Activated T-helper 1 cell treated with Interleukin-2 at 50 U/mL for 16 hours (primary cell): ENCODE measurements at places on chromosomes 6 and 20.

GRCh38 chr6:157800420-157801237 is 22.4 kb upstream of the SNX9 start:
- DNase-seq: no peak

GRCh38 chr6:56765494-56765893 is 122.8 kb upstream of the DST start:
- DNase-seq: no peak

DNA sequence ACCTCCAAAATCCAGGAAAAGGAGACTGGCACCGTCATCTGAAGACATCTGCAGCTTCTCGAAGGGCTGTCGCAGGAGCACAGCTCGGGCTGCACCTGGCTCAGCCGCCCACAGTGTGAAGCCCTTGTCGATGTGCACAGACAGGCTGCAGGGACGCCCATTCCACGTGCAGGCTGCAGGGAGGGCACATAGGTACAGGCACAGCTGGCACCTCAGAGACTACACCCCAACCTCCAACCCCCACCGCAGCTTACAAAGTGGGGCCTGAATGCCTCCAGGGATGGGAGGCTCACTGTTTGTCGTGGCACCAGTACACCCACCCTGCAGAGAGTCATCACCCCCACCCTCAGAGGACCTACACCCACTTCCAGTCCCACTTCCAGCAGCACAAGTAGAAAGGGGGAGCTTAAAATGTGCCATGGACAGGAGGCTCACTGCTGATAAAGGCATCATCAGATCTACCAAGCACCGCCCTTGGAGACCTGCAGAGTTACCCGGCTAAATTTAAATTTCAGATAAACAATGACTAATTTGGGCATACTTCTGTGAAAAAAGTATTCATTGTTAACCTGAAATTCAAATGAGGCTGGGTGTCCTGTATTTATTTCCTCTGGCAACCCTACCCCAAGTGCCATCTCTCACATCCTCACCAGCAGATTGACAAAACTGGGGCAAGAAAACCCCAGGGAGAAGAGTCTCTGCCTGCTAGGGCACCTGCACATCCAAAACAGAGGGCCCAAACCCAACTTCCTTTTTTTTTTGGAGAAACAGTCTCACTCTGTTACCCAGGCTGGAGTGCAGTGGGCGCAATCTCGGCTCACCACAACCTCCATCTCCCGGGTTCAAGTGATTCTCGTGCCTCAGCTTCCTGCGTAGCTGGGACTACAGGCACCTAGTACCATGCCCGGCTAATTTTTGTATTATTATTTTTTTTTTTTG is 7.7 kb upstream of the CDK5RAP1 start:
- no peak for DNase-seq

- no peak for DNase-seq
Measured at GRCh38 chr20:57620274-57620990, at the start of gene ZBP1. ZBP1 (minus strand) TSS chr20:57620426; CDS start chr20:57620295, 131 bp downstream.

- no peak for DNase-seq
Measured at GRCh38 chr20:58524814-58525213, 9.6 kb upstream of the APCDD1L start.

- DNase-seq: no peak
Measured at GRCh38 chr6:135025775-135026174, 28.8 kb downstream of the HBS1L start.

DNA sequence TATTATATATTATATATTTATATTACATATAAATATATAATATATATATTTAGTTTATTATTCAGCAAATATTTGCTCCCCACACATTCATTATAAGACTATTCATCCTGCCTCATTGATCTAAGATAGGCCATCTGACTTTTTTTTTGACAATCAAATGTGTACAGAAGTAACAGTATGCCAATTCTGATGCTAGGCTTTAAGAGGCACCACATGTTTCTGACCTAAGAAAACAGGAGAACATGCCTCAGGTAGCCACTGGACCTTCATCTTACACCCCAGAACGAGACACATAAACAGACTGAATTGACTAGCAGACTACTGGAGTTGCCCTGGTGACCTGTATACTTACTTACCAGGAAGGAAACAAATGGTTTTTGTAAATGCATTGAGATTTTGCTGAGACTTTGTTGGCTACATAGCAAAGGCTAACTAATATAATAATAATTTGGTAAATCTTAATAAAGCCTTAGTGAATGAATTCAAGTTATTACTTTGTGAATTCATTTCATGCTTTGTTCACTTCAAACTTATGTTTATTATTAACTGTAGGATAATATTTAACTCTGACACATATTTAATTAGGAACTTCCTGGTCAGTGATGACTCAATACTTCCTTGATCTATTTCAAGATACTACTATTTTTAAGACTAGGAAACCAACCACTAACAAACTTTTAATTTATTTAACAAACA is 13.4 kb upstream of the MYO6 start:
- no peak for DNase-seq

- DNase-seq: no peak
Measured at GRCh38 chr6:79001415-79001814, 76.6 kb downstream of the PHIP start.

GRCh38 chr20:56653211-56653610 is 24.1 kb downstream of the TFAP2C start:
- no peak for DNase-seq

GRCh38 chr20:9399322-9399721 is 115.1 kb upstream of the LAMP5 start:
- DNase-seq: no peak

GRCh38 chr6:20800229-20800628 is 266.0 kb downstream of the CDKAL1 start:
- no peak for DNase-seq

DNA sequence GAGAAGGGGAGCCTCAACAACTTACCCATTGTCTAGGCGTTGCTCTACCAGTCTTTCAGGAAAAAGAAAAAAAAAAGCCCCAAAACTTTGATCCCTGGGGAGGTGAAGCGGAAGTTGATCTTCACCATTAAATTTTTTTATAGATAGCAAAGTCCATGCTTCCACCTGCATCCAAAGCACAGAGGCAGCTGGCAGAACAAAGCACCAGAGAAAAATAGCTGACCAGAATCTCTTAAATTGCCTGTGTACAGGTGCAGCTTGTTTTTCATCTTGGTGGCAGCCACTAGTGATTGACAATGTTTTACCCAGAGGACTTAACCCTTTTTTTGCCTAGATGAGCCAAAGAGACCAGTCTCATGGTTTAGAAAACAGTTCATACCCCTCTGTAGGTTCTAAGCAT is 86.0 kb downstream of the MYB start:
- DNase-seq: no peak

- no peak for DNase-seq
Measured at GRCh38 chr6:96007663-96008062, 8.1 kb upstream of the FUT9 start.

- no peak for DNase-seq
Measured at GRCh38 chr6:112464901-112465665, 118.0 kb downstream of the RFPL4B start.

DNA sequence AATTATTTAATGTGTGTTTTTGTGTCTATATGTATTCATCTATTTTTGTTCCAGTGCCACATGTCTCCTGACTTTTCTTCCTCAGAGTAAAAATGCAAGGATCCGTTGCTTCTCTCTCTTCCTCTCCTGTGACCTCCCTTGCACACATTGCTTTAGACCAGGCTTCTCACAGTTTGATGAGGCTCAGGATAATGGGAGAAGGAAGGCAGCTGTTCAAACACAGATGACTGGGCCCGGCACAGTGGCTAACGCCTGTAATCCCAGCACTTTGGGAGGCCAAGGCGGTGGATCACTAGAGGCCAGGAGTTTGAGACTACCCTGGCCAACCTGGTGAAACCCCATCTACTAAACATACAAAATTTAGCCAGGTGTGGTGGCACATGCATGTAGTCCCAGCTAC is 241.9 kb downstream of the SAMD5 start:
- DNase-seq: no peak

DNA sequence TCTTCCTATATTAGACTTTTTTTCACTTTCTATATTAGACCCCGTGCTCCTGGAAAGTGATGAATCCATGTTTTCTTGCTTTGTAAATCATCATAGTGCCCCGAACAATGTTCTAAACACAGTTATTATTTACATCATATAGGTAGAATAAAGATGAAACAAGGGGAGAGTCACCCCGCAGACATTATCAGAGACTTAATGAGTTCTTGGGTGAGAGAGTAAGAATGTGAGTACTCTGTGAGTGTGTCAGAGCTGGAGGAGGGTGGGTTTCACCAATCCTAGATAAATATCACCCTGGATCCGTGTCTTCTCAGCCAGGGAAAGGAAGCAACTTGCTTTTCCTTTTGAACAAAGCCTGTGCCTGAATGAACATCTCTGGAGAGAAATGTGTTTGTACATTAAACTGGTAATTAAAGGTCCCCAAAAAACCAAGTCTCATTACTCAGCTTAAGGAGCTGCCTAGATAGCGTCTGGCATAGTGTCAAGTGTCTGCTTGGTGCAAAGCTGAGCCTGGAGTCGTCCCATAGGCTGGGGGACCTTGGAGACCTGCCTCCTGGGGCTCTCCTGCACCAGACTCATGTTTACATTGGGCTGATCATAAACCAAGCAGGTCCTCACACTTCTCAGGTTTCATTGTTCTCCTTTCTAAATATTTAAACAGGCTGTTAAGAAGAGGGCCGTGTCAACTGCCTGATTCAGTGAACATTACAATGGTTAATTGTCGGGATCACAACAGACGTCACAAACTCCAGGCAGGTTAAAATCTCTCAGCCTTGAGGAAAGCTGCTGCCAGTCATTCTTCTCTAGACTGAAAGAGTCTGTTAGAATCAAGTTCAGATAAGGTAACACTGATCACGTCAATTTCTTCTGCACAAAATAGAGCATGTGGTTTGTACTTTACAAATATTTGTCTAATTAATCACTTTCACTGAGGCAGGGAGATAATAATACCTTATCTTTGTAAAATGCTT is 179.7 kb upstream of the MYLIP start:
- DNase-seq: no peak

GRCh38 chr6:6683969-6684833 is 95.7 kb downstream of the LY86 start:
- DNase-seq: no peak

- DNase-seq: no peak
Measured at GRCh38 chr6:169093770-169094551, 159.7 kb downstream of the THBS2 start.

DNA sequence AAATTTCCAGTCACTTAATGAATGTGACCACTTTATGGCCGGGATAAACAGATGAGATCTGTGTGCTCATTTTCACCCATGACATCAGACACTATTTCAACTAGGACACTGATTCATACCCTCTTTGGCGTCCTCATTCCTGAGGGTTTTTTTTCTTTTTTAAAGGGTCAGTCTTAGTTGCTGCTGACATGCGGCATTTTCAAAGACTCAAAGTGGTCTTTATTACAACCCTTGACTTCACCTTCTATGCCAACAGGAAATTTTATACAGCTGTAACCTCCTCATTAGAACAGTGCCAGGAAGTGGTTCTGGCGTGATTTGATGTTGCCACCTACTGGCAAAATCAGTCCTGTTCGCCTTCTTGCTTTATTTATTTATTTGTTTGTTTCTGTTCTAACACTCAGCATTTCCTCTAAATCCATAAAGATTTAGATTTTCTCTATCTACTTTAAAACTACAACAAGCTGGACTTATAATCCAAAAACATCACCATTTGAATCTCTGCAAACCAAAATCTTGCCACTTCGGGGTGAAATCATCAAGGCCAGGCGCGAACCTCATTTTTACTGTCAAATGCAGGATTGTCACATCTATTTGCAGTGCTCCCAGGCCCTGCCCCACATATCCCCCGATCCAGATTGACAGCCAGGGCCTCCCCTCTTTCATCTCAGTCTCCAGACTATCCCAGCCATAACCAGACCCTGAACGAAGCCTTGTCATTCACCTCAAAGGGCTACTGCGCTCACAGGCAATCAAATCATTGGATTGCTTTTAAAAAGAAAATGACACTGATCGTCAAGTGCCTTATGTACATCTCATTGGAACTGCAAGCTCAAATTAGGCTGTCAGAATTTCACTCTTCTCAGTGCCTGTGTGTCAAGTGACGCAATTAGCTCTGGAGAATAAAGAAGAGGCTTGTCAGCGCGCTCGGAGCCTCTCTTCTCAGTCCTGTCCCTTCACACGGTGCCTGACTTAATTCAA is 77.5 kb downstream of the C6orf118 start:
- no peak for DNase-seq

- DNase-seq: no peak
Measured at GRCh38 chr20:39268981-39269461, 306.9 kb downstream of the DHX35 start.

DNA sequence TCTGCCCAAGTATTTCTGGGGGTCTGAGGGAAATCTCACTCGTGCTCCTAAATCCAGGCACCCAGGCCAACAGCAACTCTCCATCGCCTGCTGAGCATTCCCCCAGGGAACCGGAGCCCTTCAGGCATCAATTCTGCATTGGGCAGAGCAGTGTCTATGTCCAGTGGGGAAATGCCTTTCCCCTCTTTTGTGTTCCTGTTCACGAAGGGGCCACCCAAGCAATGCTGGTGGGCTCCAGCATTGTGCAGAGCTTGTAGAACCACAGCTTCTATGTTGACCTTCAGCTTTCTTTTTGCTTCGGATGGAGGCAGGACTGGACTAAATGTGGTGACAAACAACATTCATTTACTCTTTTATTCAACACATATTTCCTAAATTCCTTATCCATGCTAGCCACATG is 27.2 kb upstream of the DDR1 start:
- DNase-seq: no peak

GRCh38 chr6:47464052-47464451 is 13.5 kb upstream of the CD2AP start:
- DNase-seq: no peak

DNA sequence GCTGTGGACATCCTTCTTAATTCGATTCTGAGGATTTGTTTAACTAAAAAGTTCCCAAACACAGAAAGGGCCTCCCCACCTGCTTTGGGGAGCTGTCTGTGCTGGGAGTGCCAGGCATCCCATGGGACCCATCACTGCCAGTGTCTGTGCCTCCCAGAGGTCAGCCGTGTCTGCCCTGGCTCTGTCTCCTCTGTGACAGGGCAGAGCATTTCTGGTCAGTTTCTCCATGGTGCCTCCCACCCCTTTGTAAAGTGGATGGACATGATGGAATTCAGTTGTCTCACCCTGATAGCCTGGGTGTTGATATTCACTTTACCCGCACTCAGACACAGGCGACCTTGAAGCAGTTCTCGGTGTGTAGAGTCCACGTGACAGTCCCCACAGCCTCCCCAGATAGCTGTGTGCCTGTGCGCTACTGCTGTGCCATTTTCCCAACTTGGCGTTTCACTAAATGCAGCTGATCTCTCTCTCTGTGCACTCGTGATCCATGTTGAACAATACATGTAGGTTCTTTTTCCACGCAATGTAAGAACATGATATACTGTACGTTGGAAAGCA is 70.5 kb downstream of the CDS2 start:
- no peak for DNase-seq

GRCh38 chr6:53583451-53583850 is 38.5 kb upstream of the GCLC start:
- DNase-seq: no peak
